Fibroblast of lung (primary cell): ENCODE measurements at places on chromosomes 16 and 17. TPM values are rescaled to one million over a fixed set of nuclear protein-coding genes. Genes with fewer than 3 reads are reported as not detected.
A peak's percentile ranks its signal among the peaks of the same experiment; 100 is the strongest.

The PLA2G10 gene
- total RNA-seq, result not detected in 2 replicates

The ITGAL gene
- not detected in 2 replicates for total RNA-seq

GRCh38 chr17:47352848-47353247 lies 29.1 kb downstream of the EFCAB13 start:
- no peak for DNase-seq

- no peak for DNase-seq
Measured at GRCh38 chr16:47986031-47986430, 169.8 kb downstream of the ABCC12 start.

GRCh38 chr16:20870122-20870820 lies 29.9 kb downstream of the DCUN1D3 start:
- DNase-seq, result no peak

The TMC7 gene
- 0.51 and 1.5 TPM in 2 replicates for total RNA-seq

- DNase-seq, result peak; percentile 18
Measured at GRCh38 chr17:4739122-4740024, at the start of the genes CXCL16 and ZMYND15. CXCL16 (minus strand) TSS chr17:4739928; CDS start chr17:4739339, 589 bp downstream. ZMYND15 (plus strand) TSS chr17:4739833; CDS start chr17:4740549, 716 bp downstream.

The NPIPA1 gene
- total RNA-seq, result 80.4 and 140 TPM in 2 replicates

DNA sequence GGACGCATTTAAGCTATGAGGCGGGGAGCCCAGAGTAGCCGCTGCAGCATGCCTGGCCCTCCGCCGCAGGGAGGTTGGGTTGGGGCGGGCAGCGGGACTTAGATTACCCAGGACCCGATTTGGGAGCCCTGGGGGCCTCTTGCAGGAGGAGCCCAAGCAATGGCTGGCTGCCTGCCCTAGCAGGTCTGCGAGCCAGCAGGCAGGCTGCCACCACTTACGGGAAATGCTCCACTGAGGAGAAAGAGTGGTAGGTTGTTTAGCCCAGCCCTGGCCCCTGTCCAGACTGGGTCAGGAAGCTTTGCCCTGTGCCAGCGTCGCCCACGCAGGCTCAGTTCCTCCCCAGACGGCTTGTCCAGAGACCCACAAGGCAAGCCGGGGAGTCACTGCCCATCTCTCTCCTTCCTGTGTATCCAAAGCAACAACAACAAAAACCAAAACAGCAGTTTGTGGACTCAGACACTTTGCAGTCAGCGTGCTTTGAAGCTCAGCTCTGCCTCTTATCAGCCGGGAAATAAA lies 10.3 kb upstream of the TVP23A start:
- peak; percentile 86 for DNase-seq

DNA sequence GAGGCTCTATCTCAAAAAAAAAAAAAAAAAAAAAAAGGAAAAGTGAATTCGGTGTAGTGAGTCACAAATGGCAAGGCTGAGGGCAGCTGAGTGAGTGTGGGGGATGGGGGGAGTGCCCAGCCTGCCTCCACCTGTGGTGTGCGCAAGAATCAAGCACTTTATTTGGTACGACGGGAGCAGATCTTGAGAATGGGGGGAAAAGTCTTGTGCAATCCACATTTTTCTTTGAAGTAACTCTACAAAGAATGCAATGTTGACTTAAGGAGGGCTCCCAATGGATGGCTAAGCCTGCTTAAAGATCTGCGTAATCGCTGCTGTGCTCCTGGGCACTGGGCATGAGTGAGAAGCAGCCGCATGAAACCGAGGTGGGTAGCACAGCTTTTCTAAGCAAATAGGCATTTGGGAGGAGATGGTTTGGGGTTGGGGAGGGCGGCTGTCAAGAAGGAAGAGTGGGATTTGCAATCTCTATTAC lies 28.2 kb downstream of the ATP2C2 start:
- DNase-seq, result no peak

DNA sequence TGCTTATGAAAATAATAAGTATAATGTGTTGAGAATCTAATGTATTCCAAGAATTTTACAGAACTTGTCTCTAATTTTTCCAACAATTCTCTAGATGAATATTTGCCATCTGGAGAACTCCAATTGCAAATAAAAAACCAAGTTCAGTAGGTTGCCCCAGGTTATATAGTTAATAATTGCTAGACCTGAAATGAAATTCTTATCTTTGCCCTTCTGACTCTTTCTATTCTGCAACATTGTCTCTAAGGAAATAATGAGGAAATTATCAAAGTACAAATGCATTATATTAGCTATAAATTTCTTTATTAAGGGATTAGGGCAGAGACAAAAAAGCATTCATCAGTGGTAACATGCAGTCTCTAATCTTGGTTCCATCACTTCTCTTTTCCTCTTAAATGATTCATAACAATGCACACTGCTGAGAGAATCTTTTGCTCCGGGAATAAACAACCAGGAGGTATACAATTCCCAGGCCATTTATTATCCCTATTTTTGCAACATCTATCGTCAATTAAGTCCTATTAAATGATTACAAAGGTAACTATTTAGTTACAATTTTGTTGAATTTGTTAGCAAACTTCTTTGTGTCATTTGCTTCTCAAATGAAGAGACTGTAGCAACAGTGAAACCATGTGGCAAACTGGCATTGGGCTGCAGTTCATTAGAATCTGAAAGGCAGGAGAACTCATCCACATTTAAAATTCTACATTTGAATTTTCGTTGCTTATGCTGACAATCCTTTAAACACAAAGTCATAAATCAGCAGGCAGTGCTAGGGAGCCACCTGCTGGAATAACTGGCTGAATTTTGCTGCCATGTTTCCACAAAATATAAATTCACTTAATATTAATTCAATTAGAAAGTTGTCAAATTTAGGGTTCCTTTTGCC lies 349.6 kb downstream of the KIF2B start:
- peak; percentile 18 for DNase-seq

DNA sequence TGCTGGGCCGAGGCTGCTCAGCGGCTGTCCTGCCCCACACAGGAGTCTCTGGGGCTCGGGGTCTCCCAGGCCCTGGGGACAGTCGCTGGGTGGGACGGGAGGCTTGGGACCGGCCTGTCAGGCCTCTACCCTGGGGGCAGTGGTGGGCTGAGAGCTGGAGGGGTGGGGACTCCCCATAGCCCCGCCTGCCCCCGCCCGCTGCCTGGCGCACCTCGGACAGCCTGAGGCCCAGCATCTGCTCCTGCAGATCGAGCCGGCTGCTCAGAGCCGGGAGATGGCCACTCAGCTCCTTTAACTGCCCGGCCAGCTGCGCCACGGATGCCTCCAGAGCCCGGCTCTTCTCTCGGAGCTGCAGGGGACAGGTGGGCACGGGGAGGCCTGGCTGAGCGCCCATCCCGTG lies 6.7 kb downstream of the PERCC1 start:
- no peak for DNase-seq

The CLDN7 gene
- total RNA-seq, result 2.6 and 17.2 TPM in 2 replicates

- DNase-seq, result peak; percentile 63
Measured at GRCh38 chr16:1492923-1493745, at the start of gene TELO2. TELO2 (plus strand) TSS chr16:1493360; CDS start chr16:1494282, 922 bp downstream.

GRCh38 chr16:57507136-57508034 lies 21.1 kb upstream of the DOK4 start:
- DNase-seq, result no peak

DNA sequence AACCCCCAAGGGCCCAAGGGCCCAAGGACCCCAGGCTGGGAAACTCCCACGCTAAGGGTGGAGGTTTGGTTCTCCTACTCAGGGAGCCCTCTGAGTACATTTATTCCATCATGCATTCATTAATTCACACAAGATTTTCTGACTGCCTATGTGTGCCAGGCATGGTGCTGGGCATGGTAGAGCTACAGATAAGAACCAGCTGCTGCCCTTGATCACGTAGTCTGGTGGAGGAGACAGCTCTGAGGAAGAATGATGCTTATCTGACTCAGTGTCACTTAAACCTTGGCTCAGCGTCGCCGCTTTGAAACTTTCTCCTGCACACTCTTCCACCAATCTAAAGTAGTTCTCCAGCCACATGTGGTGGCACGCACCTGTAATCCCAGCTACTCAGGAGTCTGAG lies 3.6 kb upstream of the ARL4D start:
- DNase-seq, result no peak

DNA sequence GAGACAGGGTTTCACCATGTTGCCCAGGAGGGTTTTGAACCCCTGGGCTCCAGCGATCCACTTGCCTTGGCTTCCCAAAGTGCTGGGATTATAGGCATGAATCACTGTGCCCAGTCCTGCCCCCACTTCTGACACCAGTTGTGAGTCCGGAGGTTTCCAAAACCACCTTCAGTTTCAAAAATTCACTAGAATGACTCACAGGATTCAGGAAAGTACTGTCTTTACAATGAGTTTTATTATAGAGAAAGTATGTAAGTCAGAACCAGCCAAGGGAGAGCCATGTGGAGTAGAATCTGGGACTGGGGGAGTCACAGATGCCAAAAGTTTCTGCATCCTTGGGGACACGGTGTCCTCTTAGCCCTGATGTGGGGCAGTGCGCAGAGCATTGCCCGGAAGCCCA lies 55.1 kb downstream of the PLD6 start:
- DNase-seq, result peak; percentile 43

The STH gene
- not detected in 2 replicates for total RNA-seq

The MFSD6L gene
- not detected in 2 replicates for total RNA-seq

DNA sequence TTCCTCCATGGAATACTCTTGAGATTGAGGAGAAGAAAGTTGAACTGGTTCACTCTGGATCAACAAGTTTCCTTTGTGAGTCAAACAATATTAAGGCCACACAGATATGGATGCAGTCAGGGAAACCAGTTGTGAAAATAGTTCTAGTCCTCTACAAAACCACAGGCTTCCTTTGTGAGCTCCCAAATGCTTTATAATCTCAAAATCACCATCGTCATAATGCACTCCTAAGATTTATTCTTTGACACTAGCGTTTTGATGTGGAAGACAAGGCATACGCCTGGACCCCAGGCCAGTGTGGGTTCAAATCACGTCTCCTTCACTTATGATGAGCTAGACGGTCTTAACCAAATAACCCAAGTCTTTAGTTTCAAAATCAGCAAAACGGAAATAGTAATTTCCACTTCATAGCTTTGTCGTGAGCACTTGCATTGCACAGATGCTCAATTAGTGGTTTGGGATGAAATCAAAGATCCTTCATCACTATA lies 142.6 kb downstream of the STX8 start:
- DNase-seq, result peak; percentile 29

DNA sequence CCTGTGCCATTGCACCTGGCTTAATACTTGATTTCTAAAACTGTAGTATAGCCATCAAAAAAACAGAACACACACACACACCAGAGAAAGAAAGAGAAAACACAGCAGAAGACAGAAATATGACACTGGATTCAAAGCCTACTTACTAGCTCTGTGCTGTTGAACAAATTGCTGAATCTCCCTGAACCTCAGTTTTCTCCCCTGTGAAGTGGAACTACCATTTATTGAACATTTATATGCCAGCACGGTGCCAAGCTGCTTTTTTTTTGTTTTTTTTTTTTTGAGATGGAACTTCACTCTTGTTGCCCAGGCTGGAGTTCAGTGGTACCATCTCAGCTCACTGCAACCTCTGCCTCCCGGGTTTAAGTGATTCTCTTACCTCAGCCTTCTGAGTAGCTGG lies 13.2 kb upstream of the ALOX12B start:
- DNase-seq, result no peak

The FBXL19 gene
- 13.1 and 14.5 TPM in 2 replicates for total RNA-seq

GRCh38 chr17:27498615-27499309 lies 42.5 kb downstream of the KSR1 start:
- no peak for DNase-seq

- no peak for DNase-seq
Measured at GRCh38 chr17:78991906-78992532, 12.3 kb upstream of the LGALS3BP start.

GRCh38 chr17:15941781-15942180 lies 3.1 kb upstream of the ADORA2B start:
- peak; percentile 63 for DNase-seq

GRCh38 chr16:11536104-11536866 lies 50.4 kb downstream of the LITAF start:
- no peak for DNase-seq

DNA sequence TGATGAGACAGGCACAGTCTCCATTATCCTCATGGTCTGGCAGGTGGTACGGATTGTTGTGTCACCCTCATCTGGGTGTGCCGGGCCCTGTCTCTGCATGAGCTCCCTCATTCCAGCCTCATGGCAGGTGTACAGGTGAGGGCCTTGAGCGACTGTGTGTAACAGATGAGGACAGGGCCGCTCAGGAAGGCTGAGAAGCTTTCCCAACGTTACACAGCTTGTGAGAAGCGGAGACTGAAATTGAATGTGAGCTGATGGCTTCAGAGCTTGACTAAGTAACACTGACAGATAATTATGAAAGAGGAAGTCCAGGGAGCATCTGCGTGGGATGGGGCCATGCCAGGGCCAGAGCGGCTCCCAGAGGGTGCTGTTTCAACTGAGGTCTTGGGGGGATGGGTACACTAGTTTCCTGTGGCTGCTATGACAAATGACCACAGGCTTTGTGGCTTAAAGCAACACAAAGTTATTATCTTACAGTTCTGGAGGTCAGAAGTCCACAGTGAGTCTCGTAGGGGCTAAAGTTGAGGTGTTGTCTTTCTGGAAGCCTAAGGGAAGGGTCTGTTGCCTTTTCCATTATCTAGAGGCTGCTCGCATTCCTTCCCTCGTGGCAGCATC lies 36.7 kb downstream of the CMIP start:
- peak; percentile 28 for DNase-seq

The C17orf67 gene
- total RNA-seq, result 1.3 and 1.7 TPM in 2 replicates

DNA sequence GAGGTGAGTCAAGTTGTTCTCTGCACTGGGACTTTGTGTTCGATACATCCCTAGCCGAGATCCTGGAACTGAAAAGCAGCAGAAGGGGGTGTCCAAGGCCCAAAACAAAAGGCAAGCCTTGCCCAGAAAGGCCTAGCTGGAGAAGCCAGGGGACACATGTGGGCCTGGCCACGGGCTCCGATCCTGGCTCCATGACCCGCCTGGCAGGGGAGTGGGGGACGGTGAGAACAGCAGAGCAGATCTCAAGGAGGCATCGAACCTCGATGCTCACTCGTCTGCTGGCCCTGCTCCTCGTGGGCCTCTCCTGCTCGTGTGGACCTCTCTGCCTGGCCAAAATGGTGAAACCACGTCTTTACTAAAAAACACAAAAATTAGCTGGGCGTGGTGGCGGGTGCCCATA lies 8.9 kb downstream of the CCNF start:
- DNase-seq, result no peak

The MSLN gene
- total RNA-seq, result not detected in 2 replicates

- DNase-seq, result peak; percentile 48
Measured at GRCh38 chr16:2663553-2664546, 18.5 kb upstream of the KCTD5 start.

DNA sequence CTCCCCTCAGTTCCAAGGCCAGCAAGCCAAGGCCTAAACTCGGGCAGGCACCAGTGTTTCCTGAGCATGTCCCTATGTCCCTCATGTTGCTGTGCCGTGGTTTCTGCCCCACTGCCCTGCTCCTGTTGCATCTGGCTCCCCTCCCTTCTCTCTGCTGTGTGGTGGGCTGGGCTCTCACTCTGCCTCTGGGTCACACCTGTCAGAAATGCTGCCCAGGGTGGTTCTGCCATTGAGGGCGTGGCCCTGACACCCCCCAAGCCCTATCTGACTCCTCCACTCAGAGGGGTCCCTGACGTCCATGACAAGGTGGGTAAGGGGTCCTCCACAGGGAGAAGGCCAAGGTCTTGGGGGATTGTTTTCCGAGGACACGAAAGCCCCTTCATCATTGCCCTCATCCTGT lies 9.2 kb upstream of the ITGA3 start:
- no peak for DNase-seq

- DNase-seq, result peak; percentile 5
Measured at GRCh38 chr16:55672471-55672870, 16.7 kb downstream of the SLC6A2 start.
